Muscle of leg (tissue), 16 donors: ENCODE measurements at places on chromosomes 5 and 9. TPM values are rescaled to one million over a fixed set of nuclear protein-coding genes. Genes with fewer than 3 reads are reported as not detected.

The C1QTNF3 gene
- 131 TPM for total RNA-seq

The CCDC192 gene
- total RNA-seq, result 0.18 TPM

DNA sequence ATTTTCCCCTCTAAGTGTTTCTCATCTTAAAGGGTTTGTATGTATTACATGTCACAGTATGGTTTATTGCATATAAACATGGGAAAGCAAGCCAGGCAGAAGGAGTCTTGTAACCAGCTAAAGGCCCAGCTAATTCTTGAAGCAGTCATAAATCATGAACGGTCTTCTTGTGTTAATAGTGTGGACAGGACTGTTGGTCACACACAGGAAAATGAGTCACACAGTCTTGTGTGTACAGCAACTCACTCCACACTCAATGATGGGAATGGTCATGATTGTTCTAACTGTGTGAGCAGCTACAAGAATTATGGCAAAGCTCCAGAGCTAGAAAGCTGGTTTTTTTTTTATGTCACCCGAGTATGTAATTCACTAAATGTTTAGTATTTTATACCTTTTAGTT lies 123.9 kb downstream of the GHR start:
- DNase-seq, result no peak

The SOHLH1 gene
- total RNA-seq, result not detected

The ADGRD2 gene
- not detected for total RNA-seq

The BTNL8 gene
- total RNA-seq, result 0.09 TPM

GRCh38 chr5:145161391-145161790 lies 673.8 kb downstream of the PRELID2 start:
- no peak for DNase-seq

The HSD17B3 gene
- 0.53 TPM for total RNA-seq

- no peak for DNase-seq
Observed at GRCh38 chr5:151208481-151208914, 15.4 kb downstream of the CCDC69 start.

DNA sequence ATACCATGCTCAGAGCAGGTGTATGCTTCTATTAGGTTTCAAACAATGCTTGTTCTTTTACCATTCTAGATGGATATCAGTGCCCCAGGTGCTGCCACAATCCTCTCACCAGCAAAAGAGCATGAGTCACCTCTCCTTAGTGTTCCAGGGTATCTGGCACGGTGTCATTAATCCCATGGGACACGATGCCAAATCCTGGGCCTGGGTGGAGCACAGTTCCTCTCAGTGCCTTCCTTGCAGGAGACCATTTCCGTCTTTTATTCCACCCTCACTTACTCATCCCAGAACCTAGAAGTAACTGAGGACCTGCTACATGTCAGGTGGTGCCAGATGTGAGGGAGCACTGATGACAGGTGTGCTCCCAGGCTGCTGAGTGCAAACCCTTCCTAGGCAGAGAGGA lies 1.3 kb upstream of the OR13J1 start:
- no peak for DNase-seq
